Progenitor cell of endocrine pancreas (in vitro differentiated cells): ENCODE measurements at places on chromosomes 1 and 21. TPM values are rescaled to one million over a fixed set of nuclear protein-coding genes. Genes with fewer than 3 reads are reported as not detected.
A peak's percentile ranks its signal among the peaks of the same experiment; 100 is the strongest.

- peak; percentile 61 for DNase-seq
- H3K27ac ChIP-seq = no peak overlapping the region
- no peaks in the 10 kb centered on the region for H3K27me3 ChIP-seq
- peaks cover 20% of the 10 kb centered on the region for H3K4me1 ChIP-seq
Measured at GRCh38 chr1:116498789-116499628, 71.8 kb downstream of the CD58 start.

DNA sequence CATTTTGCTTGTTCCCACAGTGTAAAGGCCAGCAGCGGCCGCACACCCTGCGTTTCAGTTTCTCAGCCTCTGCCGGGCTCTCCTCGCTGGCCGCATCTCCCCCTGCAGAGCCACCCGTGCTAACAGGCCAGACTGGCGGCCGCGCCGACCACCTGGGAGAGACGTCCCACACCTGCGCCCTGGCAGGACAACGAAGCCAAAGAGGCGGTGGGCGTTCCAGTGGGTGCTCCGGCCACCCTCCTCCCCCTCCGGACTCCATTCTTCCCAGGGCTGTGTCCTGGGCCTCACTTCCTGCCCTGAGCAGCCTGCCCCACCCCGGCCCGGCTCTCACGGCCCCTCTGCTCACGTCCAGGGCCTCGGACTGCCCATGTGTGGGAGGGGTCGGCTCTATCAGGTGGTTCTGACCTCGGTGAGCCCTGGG lies 31.9 kb upstream of the SLC19A1 start:
- no peak overlapping the region for H3K27ac ChIP-seq
- H3K27me3 ChIP-seq = peaks cover 24% of the 10 kb centered on the region
- no peaks in the 10 kb centered on the region for H3K36me3 ChIP-seq
- peaks cover 3% of the 10 kb centered on the region for H3K4me1 ChIP-seq

DNA sequence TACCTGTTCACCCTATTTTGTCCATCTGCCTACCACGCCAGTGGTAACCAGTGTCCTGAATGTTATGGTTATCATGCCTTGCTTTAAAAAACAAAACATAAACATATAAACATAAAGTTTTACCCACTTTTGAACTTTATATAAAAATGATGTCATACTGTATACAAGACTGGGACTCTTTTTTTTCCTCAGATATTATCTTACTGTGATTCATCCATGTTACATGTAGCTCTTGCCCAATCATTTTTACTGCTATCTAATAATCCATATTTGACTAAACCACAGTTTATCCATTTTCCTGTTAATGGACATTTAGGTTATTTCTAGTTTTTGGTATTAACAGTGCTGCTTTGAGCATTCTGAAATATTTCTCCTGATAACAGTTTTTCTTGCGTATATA lies 78.8 kb downstream of the GPR161 start:
- H3K36me3 ChIP-seq = peaks cover 4% of the 10 kb centered on the region
- H3K27ac ChIP-seq = no peak overlapping the region
- DNase-seq = no peak
- H3K4me1 ChIP-seq = no peaks in the 10 kb centered on the region

GRCh38 chr21:45383615-45384201 lies 21.3 kb upstream of the COL18A1 start:
- no peak for DNase-seq
- H3K27me3 ChIP-seq = peaks cover 14% of the 10 kb centered on the region
- no peak overlapping the region for H3K4me3 ChIP-seq
- H3K4me1 ChIP-seq = peaks cover 16% of the 10 kb centered on the region
- H3K36me3 ChIP-seq = no peaks in the 10 kb centered on the region

- peaks cover 4% of the 10 kb centered on the region for H3K36me3 ChIP-seq
- no peak overlapping the region for H3K4me3 ChIP-seq
- H3K27ac ChIP-seq = no peak overlapping the region
- peaks cover 34% of the 10 kb centered on the region for H3K4me1 ChIP-seq
- H3K27me3 ChIP-seq = no peaks in the 10 kb centered on the region
- DNase-seq = no peak
Measured at GRCh38 chr1:231416901-231417300, 5.2 kb downstream of the EGLN1 start.

DNA sequence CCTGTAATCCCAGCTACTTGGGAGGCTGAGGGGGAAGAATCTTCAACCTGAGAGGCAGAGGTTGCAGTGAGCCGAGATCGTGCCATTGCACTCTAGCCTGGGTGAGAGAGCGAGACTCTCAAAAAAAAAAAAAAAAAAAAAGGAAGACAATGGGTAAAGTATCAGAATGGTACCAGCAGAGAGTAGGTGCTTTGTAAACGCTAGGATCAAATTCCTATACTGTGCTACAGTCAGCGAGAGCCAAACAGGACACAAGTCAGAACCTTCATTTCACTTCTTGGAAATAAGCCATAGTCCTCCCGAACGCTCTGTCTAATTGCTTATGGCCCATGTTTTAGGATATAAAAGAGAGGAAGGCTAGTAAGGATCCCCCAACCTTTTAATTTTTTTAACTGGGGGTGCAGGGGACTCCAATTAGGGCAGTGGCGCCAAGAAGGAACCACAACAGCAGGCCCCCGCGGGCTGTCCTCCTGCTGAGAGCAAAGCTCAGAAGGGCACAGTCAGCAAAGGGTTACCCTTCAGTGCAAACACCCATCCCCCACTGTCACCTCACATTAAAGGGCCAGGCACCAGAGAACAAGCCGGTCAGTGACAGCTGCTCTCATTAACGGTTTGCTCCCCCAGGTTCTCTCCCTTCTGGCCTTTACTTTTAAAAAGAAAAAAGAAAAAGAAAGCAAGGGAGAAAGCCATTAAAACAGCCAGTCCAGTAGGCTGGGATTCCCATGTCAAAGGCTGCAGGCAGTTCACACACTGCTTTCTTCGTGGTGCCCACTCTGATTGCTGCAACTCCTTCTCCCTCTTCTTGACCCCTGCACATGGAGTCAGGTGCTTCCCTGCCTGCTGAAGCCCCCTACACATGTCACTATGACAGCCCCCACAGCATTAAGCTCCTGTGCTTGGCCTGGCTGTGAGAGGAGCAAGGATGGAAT lies 69.4 kb downstream of the PLPP3 start:
- peak overlapping the region; percentile 39 for H3K4me3 ChIP-seq
- peak overlapping the region; percentile 89 for H3K27ac ChIP-seq
- DNase-seq = no peak
- H3K36me3 ChIP-seq = peaks cover 29% of the 10 kb centered on the region

- H3K27ac ChIP-seq = no peak overlapping the region
- no peak for DNase-seq
- H3K27me3 ChIP-seq = no peaks in the 10 kb centered on the region
- no peak overlapping the region for H3K4me3 ChIP-seq
Measured at GRCh38 chr21:46397211-46397905, 61.3 kb upstream of the DIP2A start.

DNA sequence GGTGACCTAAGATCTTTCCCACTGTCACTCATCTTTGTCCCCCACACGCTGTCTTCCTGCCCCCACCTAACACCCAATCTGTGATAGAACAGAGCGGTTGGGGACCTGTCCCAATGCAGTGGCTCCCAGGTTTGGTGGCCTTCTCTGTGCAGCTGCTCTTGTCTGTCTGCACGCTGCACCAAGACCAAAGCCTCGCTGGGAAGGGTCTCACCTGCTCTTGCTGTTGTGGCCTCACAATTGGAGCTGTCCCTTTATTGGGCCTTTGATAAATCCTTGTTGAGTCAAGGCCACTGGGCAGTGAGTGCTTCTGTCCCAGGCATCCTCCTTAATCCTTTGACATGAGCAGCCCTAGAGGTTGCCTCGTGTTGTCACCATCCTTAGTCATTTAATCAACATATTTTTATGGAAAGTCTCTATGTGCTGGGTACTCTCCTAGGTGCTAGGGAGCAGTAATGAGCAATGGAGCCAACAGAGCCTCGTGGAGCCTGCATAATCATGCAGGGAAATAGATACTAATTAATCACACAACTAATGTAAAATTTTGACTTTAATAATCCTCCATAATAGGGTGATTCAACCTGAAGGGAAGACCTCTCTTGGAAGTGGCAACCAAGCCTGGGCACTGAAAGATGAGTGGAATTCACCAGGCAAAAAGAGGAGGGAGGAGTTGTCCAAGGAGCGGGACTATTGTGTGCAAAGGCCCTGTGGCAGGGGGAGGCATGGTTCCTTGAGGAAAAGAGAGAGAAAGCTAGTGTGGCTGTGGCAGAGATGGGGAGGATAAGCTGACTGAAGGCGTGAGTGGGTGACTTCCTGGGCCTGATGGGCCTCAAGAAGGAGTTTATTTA lies 57.6 kb downstream of the MAN1C1 start:
- DNase-seq = no peak
- H3K27ac ChIP-seq = no peak overlapping the region
- H3K36me3 ChIP-seq = no peaks in the 10 kb centered on the region
- no peak overlapping the region for H3K4me3 ChIP-seq
- peaks cover 1% of the 10 kb centered on the region for H3K4me1 ChIP-seq
- H3K27me3 ChIP-seq = peaks cover 12% of the 10 kb centered on the region

GRCh38 chr1:25758466-25759070 lies 41.4 kb upstream of the SELENON start:
- H3K27ac ChIP-seq = no peak overlapping the region
- H3K27me3 ChIP-seq = peaks cover 45% of the 10 kb centered on the region
- H3K36me3 ChIP-seq = no peaks in the 10 kb centered on the region

GRCh38 chr1:244252211-244252610 lies 199.5 kb downstream of the ADSS2 start:
- no peaks in the 10 kb centered on the region for H3K4me1 ChIP-seq
- H3K4me3 ChIP-seq = no peak overlapping the region
- no peak for DNase-seq
- no peak overlapping the region for H3K27ac ChIP-seq
- no peaks in the 10 kb centered on the region for H3K27me3 ChIP-seq
- no peaks in the 10 kb centered on the region for H3K36me3 ChIP-seq

DNA sequence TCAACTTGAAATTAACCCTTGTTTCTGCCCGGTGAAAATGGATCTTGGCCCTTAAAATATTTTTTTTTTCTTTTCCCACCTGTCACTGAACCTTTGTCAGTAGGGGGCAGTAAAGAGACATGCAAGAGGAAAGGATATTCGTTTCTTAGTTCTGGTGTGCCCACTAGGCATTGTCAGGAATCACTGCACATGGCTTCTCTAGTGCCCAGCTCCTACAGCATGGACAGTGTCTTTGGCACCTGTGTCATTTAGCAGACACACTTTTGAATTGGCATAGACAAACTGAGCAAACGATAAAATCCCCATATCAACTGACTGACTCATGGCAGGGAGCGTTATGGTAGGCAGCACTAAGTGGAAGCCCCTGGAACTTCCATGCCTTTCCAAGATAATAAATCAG lies 1048.1 kb downstream of the BRINP3 start:
- no peaks in the 10 kb centered on the region for H3K27me3 ChIP-seq
- H3K4me1 ChIP-seq = peaks cover 4% of the 10 kb centered on the region
- H3K27ac ChIP-seq = no peak overlapping the region
- no peaks in the 10 kb centered on the region for H3K36me3 ChIP-seq

DNA sequence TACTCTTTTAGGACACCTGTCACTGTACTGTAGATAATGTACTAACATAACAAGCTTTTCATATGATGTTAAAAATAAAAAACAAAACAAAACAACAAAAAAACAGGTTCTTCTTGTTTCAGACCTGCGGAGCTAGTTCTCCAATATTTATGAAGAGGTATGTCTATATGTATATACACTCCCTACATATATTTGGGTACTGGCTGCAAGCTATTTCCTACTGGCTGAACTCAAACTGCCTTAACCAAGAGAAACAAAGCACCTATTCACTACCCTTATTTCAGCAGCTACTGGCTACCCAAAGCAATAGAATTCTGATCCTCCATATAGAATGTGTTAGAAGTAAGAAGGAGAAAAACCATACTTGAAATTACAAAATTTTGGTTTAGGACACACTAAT lies 73.5 kb downstream of the ABL2 start:
- peaks cover 26% of the 10 kb centered on the region for H3K4me1 ChIP-seq
- no peak for DNase-seq
- no peak overlapping the region for H3K4me3 ChIP-seq
- H3K27me3 ChIP-seq = no peaks in the 10 kb centered on the region
- no peak overlapping the region for H3K27ac ChIP-seq
- no peaks in the 10 kb centered on the region for H3K36me3 ChIP-seq

DNA sequence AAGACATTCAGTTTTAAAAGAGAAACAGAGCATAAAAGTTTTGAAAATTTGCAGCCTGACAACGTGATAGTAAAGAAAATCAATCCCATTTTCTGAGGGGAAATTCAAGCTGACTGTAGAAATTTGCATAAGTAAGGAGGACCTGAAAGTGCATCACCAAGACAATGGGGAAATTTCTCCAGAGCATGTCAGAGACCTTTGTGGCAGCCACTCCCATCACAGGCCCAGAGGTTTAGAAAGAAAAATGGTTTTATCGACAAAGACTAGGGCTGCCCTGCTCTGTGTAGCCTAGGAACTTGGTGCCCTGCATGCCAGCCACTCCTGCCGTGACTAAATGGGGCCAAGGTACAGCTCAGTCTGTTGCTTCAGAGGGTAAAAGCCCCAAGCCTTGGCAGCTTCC lies 1640.2 kb upstream of the PRMT6 start:
- no peaks in the 10 kb centered on the region for H3K27me3 ChIP-seq
- DNase-seq = no peak

- H3K4me3 ChIP-seq = no peak overlapping the region
- no peaks in the 10 kb centered on the region for H3K36me3 ChIP-seq
- no peak for DNase-seq
Measured at GRCh38 chr1:190140644-190141043, 337.0 kb downstream of the BRINP3 start.

GRCh38 chr1:46183926-46184557 lies 7.8 kb upstream of the P3R3URF start:
- no peak for DNase-seq
- peaks cover 15% of the 10 kb centered on the region for H3K4me1 ChIP-seq
- H3K27ac ChIP-seq = no peak overlapping the region
- H3K36me3 ChIP-seq = no peaks in the 10 kb centered on the region

DNA sequence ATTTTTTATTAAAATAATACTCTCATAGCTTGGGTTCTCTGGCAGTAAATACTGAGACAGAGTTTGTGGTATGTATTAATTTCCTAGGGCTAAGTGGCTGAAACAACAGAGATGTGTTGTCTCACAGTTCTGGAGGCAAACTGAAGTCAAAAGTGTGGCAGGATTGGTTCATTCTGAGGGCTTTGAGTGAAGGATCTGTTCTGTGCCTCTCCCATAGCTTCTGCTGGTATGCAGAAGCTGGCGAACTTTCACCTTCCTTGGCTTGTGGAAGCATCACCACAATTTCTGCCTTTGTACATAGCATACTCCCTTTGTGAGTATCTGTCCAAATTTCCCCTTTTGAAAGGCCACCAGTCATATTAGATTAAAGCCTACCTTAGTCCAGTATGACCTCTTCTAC lies 21.0 kb downstream of the RNPC3 start:
- H3K36me3 ChIP-seq = peaks cover 32% of the 10 kb centered on the region
- no peaks in the 10 kb centered on the region for H3K4me1 ChIP-seq

DNA sequence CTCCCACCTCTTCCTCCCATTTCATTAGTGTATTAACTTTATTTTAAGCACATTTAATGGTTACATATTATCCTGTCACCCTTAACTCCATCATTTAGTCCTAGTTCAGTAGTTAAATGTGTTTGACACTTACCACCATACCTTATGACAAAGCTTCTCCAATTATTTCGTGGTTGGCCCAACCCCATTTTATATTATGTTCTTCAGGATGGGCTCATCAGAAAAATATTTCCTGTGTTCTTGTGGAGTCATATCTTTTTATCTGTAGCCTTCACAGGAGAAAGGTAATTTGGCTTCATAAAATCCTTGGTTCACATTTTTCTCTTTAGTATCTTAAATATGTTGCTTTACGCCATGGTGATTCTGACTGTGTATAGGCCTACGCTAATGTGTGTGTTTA lies 142.3 kb upstream of the COL6A1 start:
- DNase-seq = no peak
- H3K4me1 ChIP-seq = no peaks in the 10 kb centered on the region
- H3K36me3 ChIP-seq = peaks cover 2% of the 10 kb centered on the region
- H3K27me3 ChIP-seq = no peaks in the 10 kb centered on the region
- no peak overlapping the region for H3K4me3 ChIP-seq

Gene BRDT
- total RNA-seq = not detected in 2 replicates

Gene C8A
- 0.77 and 0.98 TPM in 2 replicates for total RNA-seq

Gene FCRL6
- total RNA-seq = not detected in 2 replicates

Gene OR2T35
- not detected in 2 replicates for total RNA-seq
